ENCODE measurements at places on chromosomes 12 and 14. TPM values are rescaled to one million over a fixed set of nuclear protein-coding genes. Genes with fewer than 3 reads are reported as not detected.

Gene KRT77
- polyA plus RNA-seq: not detected

Gene NYNRIN
- 5.1 TPM for polyA plus RNA-seq

Gene OTOGL
- 8.1 TPM for polyA plus RNA-seq

Gene BMAL2
- 0.36 TPM for polyA plus RNA-seq

Gene GALNT16
- polyA plus RNA-seq: 33.2 TPM

Gene HIGD1C
- polyA plus RNA-seq: not detected

DNA sequence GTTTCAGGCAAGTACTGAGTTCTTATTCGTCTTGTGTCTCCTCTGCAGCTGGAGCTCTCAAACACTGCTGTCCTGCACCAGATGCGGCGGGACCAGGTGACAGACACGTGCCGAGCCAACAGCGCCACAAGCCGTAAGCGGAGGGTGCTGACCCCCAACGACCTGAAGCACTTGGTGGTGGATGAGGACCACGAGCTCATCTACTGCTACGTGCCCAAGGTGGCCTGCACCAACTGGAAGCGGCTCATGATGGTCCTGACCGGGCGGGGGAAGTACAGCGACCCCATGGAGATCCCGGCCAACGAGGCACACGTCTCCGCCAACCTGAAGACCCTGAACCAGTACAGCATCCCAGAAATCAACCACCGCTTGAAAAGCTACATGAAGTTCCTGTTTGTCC lies 201.2 kb downstream of the SLC41A2 start:
- no peak for DNase-seq

- DNase-seq: no peak
Observed at GRCh38 chr12:104486363-104486750, 29.6 kb downstream of the CHST11 start.

GRCh38 chr12:92641291-92641690 lies 61.5 kb upstream of the PLEKHG7 start:
- no peak for DNase-seq

DNA sequence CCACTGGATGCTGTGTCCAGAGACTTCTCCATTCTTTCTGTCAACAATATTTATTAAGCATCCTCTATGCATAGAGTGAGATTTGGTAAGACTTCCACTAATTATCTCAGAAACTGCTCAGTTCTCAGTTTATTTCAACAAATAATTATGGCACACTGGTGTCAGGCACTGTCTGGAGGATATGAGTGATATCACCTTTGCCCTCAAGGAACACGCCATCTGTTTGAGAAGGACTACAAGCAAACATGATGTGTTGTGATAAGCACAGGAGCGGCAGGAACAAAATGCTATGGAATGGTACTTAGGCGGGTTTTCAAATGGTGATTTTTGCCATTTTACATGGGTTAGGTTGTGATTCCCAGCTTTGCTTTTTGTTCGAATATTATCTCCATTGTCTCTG lies 229.2 kb downstream of the DPF3 start:
- no peak for DNase-seq

DNA sequence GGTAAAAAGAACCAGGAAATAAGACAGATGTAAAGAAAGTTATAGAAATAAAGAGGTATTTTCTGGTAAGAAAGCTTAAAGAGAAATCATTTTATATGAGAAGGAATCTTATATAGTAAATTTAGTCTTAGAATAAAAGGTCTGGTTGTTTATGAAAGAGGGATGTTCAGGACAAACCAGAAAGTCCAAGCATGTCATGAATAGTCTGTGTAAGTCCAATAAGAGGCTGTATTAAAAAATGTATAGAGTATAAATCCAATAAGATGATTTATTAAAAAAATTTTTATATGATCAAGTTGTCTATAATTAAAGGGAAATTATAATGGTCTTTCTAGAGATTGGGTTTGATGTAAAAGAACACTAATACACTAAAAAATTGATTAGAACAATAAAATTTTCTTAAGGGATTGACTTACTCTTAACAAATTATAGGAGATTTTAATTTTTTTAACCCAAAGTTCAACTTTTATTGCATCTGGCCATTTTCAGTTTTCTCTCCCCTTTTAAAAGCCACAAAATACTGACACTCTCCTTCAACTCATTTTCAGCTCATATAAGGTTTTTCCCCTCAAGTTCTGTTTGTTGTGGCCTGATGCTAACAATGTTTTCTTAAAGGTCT lies 35.1 kb downstream of the ST8SIA1 start:
- no peak for DNase-seq

- no peak for DNase-seq
Observed at GRCh38 chr12:13950502-13950901, 30.9 kb downstream of the GRIN2B start.

- DNase-seq: no peak
Observed at GRCh38 chr12:114711689-114712152, 27.7 kb upstream of the TBX3 start.

DNA sequence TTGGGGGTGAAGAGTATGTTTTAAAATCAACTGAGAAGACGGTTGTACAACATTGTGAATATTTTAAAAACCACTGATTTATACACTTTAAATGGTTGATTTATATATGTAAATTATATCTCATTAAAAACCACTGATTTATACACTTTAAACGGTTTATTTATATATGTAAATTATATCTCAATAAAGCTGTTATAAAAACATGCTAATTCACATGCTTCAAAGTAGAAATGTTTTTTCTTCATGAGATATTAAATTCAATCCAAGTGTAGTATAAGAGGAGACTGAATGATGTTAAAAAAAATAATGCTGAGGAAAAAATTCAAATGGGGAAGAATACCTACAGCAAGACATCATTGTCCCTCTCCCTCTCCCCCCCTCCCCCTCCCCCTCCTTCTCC lies 92.9 kb downstream of the ATXN2 start:
- no peak for DNase-seq
